ENCODE measurements at places on chromosomes 12 and 14.

- peak; percentile 44 for DNase-seq
Observed at GRCh38 chr14:30177781-30178180, 250.1 kb upstream of the PRKD1 start.

DNA sequence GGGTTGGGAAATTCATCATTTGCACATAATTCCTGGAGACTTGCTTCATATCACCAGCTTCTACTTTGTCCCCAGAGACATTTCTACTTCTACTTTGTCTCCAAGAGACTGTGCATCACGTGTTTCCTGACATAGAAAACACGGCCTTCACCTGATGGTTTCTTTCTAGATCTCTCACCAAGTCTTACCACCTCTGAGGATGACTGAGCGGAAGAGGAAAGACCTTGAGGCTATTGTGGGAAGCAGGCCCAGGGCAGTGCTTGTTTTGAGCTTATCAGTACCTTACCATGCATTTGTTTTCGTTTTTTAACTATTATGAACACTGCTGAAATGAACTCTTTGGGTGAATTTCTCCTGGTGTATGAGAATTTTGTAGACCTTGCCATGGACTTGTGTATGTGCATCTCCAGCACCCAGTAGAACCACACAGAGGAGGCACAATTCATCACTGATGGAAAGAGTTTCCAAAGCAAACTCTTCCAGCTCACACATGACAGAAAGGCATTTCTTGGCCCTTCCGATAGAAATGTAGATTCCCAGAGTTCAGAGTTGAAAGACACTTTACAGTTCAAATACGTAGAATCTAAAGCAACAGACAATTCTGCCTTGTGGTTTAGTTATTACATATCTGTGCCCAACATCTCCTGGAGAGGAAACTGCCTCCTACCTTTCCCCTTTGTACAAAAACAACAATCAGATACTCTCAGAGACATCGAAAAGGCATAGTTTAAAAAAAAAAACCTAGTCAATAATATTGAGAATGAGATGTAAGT, 434.7 kb downstream of the FUT8 start:
- no peak for DNase-seq

DNA sequence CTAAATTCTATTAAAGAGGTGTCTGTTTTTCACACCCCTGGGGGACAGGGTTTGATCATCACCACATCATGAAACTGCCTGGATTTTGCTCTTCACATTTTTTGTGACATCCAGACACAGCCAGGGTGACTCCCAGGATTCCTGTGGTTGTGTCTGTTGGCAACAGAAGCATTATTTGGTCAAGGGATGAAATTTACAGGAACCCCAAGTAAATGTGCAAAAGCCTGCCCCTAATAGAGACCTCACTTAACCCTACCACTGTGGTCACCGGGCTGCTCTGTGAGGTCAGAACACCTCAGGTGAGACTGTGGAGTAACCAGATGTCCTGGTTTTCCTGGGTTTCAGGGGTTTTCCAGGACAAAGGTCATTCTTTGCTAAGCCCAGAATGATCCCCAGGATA, 103.8 kb downstream of the DAD1 start:
- DNase-seq: no peak

DNA sequence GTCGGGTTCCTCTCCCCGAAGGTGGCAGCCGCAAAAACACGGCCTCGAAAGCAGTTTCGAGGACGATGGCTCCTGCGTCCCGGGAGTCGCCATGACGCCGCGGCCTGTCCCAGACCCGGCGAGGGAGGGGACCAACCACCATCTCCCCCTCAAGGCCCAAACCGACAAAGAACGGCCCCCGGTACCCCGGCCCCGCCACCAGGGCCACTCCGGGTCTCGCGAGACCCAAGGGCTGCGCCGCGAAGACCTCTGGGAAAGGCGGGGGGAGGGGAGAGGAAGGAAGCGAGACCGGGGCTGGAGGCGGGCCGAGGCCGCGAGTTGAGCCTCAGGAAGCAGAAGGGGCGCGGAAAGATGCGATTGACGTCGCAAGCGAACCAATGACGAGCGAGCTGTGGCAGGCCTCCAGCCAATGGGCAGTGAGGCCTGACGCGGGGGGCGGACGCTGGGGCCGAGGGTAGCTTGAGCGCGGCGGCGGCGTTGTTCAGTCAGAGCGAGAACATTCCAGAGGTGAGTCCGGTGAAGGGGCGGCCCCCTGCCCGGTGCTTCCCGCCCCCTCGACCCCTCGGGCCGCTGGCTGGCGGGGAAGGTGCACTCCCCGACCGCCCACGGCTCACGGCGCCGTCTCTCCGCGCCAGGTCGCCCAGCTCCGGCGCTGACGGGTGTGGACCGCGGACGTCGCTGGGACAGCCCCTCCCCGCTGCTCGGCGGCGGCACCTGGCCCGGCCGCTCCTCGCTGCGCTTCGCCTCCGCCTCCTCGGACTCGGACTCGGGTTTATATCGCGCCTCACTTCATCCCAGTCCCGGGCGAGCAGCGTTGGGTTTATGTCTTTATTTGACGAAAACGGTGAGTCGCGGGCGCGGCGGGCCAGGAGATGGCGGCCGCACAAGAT, at the start of gene EIF5:
TSS of gene EIF5 (plus strand) at position 484 of the 890 bp plus-strand sequence. CDS start 1,624 bp downstream, outside the sequence.
- peak; percentile 100 for DNase-seq

DNA sequence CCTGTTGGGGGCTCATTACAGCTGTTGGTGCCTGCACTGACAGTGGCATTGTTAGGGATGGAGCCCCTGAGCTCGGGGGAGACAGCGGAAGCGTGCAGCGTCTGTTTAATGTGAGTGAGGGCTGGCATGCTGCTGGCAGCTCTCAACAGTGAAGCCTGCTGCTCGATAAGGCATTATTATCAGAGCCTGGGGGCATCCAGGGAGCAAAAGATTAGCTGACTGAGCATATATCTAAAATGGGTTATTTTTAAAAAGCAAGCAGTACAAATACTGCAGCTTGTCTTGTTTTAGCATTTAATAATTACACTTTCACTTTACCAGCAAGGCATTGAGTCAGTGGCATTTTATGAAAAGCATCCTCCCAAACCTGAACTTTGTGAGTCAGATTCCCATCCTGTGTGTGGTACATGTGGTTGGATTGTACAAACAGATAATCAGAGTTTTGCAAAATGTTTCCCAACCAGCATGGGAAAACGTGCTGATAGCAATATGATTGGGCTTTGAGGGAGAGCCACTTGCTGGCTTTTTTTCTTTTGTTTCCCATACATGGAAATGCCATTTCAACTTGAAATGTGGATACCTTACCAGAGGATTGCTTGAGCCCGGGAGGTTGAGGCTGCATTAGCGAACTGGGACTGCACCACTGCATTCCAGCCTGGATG, 150.8 kb downstream of the PRKCH start:
- peak; percentile 97 for DNase-seq

- DNase-seq: no peak
Observed at GRCh38 chr14:99551034-99551922, 52.7 kb downstream of the CCDC85C start.

- DNase-seq: peak; percentile 29
Observed at GRCh38 chr14:35390577-35391387, 13.8 kb downstream of the NFKBIA start.

- no peak for DNase-seq
Observed at GRCh38 chr12:29255042-29255441, 106.0 kb downstream of the FAR2 start.

- DNase-seq: no peak
Observed at GRCh38 chr14:85016496-85016895, 513.4 kb upstream of the FLRT2 start.
